HS-27A (cell line): ENCODE measurements at places on chromosomes 13 and 19.
A peak's percentile ranks its signal among the peaks of the same experiment; 100 is the strongest.

DNA sequence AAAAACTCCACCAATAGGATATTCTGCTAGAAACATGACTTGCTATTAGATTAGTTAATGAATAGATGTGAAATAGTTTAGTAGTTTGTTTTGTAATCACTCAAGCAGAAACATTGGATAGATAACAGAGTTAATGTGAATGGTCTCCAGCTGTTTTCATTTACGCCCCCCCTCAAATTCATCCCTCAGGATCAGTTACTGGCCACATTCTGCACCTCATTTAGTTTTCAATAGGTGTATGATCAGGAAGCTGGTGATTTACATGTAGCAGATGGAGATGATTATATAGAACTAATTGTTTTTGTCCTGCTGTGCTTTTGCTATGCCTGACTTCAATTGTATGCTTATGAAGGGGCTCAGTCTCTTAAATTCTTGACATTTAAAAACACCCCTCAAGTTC, 759.0 kb downstream of the SLITRK6 start:
- no peak for DNase-seq

DNA sequence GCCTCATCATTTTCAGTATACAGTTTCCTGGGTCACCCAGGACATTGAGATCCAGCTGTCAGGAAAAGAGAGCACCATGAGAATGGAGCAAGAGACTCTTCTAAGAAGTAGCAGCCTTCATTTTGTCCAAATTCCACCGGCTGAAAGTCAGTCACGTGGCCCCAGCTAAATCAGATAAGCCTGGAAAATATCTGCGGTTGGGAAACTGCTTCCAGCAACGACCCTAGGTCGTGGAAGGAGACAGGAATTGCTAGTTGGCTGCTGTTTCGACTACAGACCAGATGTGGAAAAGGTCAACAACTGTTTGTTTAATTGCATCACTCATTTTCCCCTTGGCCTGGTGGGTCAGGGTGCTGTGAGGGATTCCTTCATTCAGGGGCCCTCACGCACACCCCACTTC, 107.0 kb downstream of the ZNF536 start:
- no peak for DNase-seq

DNA sequence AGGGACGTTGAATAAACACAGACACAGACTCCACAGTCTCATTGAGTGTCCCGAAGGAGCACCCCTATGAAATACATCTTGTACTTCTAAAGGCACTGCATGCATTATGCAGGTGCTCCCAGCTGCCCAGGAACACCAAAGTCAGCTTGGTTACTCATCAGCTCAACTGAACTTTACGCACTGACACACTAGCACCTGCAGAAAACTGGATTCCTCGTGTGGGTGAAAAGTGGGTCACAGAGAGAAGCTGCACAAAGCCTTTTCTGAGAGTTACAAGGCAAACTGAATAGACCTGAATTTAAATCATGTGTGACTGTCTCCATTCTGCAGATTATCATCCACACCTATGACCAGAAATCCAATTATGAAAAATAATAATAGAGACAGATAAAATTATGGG, 527.5 kb upstream of the NBEA start:
- no peak for DNase-seq

GRCh38 chr19:46489445-46490272, 6.0 kb downstream of the PNMA8B start:
- DNase-seq = no peak

DNA sequence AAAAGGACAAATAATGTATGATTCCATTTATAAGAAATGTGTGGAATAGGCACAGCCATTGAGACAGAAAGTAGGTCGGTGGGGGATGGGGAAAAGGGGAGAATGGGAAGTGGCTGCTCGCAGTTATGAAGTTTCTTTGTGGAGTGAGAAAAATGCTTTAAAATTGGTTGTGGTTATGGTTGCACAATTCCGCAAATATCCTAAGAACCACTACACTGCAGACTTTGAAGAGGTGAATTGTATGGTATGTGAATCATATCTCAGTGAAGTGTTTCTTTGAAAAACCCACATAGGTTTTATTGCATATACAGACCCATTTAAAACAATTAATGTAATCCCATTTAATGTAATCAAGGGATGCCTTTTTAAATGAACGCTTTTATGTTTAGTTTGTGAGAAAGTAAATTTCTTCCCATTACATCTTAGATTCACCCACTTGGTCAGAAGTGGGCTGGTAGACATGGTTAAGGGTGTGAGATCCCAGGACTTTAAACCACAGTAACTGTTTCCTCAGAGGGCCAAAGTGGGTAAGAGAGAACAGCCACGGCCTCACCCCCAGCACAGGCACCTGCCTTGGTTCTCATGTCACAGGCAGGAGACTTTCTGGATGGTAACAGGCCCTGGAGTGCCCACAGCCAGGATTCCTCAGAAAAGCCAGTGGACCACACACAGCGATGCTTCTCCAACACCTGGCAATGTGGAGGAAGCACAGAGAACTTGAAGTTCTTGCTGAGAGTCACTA, 119.3 kb upstream of the GJB6 start:
- DNase-seq = peak; percentile 8

GRCh38 chr13:29707876-29708543, 112.5 kb upstream of the SLC7A1 start:
- DNase-seq = peak; percentile 20

GRCh38 chr13:45598597-45598996, 16.9 kb downstream of the ERICH6B start:
- DNase-seq = no peak

DNA sequence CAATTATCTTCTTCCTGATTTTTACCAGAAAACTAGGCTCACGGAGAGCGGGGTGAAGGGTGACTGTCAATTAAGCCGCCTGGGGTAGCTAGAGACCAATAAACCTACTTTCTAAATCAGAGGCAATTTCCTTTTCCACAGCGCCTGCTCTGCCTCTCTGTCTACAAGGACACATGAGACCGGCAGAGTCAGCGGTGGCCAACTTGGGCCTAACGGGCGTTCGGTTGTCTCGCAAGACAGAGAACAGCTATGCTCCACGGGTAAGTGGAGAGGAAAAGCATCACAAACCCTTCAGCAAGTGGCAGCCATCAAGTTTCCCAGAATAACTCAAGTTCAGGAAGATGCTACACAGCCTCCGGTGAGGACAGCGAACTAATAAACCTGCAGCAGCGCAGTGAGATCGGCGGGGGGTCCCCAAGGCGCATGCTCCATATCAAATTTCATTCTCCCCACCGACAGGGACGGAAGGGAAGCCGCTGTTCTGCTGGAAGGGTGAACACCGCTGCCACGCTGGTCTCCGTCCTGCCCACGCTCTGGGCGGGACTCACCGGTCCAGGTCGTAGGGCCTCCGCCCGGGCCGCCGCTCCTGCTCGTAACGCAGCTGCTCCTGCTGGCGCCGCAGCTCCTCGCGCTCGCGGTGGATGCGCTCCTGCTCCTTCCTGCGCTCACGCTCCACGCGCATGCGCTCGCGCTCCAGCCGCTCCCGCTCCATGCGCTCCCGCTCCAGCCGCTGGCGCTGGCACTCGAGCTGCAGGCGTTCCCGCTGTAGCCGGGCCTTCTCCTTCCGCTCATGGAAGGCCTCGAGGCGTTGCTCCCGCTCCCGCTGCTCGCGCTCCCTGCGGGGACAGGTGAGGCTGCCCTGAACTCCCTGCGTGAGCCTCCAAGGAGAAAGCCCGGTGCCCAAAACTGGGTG, 25.8 kb upstream of the TINCR start:
- no peak for DNase-seq

DNA sequence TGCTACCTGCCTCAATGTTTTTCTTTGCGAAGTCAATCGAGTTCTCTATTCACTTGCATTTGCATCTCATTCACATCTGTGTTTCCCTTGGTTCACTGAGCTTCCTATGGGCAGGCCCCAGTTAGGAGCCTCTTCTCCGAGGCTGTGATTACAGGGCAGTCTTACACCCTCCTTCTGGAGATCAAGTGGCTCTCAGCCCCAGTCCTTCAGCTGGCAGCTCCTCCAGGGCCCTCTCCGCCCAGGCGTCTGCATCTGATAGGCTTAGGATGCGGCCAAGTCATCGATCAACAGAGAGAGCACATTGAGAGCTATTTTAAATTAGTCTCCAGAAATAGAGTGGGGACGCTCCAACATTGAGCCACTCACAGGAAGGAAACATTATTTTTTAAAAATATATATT, 44.2 kb downstream of the MBNL2 start:
- DNase-seq = no peak

DNA sequence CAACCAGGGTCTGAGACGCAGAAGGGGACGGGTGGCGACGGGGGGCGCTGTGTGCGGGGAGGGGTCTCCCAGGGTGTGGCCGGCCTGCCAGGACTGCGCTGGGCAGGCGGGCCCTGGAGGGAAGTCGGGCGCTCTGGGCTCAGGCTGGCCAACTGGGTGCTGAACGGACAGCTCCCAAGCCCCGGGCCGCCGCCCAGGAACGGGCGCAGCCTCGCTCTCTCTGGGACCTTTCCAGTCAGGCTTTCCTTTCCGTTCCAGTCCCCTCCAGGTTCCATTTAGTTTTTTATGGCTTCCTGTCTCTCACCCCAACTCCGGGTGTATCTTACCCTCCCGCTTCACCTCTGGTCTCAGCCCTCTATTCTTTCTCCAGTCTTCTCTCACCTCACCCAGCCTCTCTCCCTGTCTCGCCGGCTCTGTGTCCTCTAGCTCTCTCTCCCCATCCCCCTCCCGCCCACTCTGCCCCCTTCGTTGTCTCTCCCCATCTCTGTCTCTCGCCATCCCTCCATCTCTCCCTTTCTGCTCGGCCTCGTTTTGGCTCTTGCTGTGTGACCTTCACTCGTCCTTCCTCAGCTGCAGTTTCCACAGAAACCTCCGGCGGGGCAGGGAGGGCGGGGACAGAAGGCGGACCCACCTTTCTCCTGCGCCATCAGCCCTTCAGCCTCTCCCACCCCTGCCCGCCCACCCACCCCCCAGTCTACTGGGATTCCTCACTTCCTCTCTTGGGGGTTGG, 3.3 kb upstream of the ATP1A3 start:
- DNase-seq = no peak

DNA sequence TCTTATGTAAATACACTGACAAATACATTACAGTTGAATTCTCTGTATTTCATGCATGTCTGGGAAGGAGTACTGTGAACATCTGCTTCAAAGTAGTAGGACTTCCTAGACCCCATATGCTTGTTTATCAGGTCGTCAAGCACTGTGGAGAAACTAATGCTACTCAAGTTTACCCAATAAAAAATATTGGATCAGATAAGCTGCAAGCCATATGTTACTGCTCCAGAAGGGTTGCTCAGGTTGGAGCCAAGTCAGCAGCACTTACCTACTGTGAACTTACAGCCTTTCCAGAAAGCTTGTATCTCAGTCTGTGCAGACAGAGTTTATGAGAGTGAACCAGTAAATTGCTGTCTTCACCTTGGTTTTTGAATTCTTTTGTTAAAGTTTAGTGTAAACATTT, 36.2 kb downstream of the SLAIN1 start:
- no peak for DNase-seq

- DNase-seq = no peak
Observed at GRCh38 chr19:29524201-29524911, 1.4 kb upstream of the VSTM2B start.

DNA sequence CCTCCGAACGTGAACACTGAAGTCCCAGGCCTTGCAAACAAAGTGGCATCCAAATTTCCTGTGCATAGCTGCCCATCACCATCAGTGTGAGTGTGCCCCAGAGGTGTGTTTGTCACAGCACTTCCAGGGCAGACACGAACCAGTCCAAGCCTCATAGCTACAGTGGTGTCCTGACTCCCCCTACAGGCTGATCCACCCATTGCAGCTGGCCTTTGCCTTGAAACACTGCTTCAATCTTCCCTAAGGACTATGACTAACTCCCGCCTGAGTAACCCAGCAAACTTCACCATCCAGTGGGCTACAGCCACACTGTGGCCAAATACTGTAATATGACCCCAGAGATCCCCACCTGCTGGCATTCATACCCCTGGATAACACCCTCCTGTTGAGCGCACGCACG, 3.9 kb downstream of the ZNF266 start:
- no peak for DNase-seq

DNA sequence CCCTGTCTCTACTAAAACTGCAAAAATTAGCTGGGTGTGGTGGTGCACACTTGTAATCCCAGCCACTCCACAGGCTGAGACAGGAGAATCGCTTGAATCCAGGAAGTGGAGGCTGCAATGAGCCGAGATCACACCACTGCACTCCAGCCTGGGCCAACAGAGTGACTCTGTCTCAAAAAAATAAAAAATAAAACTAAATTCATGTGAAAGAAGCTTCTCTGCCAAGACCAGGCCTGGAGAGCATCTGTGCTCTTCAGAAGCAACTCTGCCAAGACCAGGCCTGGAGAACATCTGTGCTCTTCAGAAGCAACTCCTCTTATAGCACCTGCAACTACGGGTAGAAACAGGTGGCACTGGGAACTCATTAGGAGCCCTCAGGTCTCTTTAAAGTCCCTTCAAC, 37.7 kb downstream of the CRYL1 start:
- no peak for DNase-seq

DNA sequence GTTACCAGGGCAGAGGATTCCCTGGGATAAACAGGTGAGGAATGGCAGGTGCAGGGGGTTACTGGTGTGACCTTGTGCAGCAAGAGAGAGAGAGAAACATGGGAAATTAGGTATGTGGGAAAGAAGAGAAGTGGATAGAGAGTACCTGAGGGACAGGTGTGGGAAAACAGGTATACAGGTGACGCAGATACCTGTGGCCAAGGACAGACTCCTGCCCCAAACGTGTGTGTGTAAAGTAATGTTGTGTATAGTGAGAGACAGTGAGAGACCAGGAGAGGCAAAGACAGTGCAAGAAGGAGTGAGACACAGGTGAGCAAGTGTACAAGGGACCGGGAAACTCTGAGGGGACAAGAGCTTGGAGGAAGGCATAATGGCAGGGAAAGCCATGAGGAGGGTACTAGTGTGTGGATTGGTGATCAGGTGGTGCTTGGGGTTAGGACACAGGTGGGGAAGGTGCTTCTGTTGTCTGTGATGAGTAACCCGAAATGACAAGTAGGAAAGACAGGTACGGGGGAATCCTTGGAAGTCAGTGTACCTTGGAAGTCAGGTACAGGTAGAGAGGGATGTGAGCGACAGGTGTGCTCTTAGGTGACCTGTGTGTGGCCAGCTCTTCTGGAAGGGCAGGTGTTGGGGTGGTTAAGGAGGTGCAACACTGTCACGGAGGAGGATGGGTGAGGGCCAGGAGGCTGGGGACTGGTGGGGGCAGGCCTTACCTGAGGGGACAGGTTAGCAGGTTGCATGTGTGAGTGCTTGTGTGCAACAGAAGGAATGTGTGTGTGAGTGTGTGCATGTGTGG, 2.8 kb downstream of the ERFL start:
- DNase-seq = no peak

GRCh38 chr13:64371045-64371444, 2859.1 kb downstream of the PCDH9 start:
- DNase-seq = no peak

- no peak for DNase-seq
Observed at GRCh38 chr19:4368128-4368820, 24.9 kb downstream of the MPND start.

DNA sequence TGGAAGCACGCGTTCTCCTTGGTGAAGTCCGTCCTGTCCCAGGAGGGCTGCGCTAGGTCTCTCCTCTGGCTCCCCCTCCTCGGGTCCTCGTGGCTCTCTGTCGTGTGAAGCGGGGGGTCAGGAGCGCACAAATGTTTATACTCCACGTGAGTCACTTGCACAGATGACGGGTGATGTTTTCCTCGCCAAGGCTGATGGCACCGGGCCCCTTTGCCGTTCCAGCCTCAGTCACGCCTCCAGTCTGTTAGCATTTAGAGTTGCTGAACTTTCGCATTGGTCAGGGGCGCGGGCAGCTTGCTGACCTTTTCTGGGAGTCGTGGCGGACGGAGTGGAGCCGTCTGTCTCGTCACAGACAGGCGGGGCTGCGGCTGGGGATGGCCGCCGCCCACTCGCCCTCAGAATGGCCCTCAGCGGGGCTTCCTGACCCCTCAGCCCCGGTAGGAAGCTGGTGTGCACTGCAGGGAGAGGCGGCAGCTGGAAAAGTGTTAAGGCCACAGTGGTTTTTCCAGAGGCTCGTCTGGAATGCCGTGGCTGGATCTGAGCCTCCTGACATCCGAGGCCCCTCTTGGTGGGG, 13.7 kb downstream of the KLHL26 start:
- no peak for DNase-seq
